IgD-negative memory B cell (primary cell): ENCODE measurements at places on chromosomes 11 and 22. TPM values are rescaled to one million over a fixed set of nuclear protein-coding genes. Genes with fewer than 3 reads are reported as not detected.

PATE4 gene
- not detected for polyA plus RNA-seq

OR2AG2 gene
- polyA plus RNA-seq: not detected

CARNS1 gene
- 2.4 TPM for polyA plus RNA-seq

ABCC8 gene
- not detected for polyA plus RNA-seq

OTOG gene
- not detected for polyA plus RNA-seq

RASSF10 gene
- not detected for polyA plus RNA-seq

SLC22A12 gene
- polyA plus RNA-seq: not detected

PKDREJ gene
- polyA plus RNA-seq: not detected

SLC6A5 gene
- not detected for polyA plus RNA-seq

PLAAT5 gene
- polyA plus RNA-seq: not detected

MUC2 gene
- polyA plus RNA-seq: not detected

ROBO4 gene
- polyA plus RNA-seq: not detected

TRIM49 gene
- not detected for polyA plus RNA-seq

C11orf16 gene
- not detected for polyA plus RNA-seq

CCDC116 gene
- polyA plus RNA-seq: 0.11 TPM
